ENCODE measurements at places on chromosomes 1 and 21.

GRCh38 chr1:246602194-246602593 lies 35.9 kb downstream of the CNST start:
- DNase-seq = no peak

DNA sequence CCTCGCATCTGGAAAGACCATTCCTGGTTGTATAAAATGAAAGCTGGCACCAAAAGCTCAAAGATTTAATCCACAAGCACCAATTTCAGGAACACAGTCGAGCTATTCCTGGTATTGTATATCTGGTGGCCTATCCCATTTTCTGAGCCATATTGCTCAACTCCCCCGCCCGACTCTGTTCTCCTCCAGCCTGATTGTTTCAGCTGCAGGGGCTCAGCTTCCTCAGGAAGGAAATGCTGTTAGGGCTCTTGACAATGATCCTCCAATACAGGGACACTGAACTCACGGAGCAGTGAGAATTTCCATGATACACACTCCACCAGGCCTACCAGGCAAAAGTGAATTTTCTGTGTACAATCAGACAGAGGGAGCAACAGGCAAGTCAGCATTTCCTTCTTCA lies 16.9 kb upstream of the TDRD10 start:
- DNase-seq = no peak

GRCh38 chr1:8381618-8382017 lies 63.7 kb downstream of the SLC45A1 start:
- DNase-seq = no peak

DNA sequence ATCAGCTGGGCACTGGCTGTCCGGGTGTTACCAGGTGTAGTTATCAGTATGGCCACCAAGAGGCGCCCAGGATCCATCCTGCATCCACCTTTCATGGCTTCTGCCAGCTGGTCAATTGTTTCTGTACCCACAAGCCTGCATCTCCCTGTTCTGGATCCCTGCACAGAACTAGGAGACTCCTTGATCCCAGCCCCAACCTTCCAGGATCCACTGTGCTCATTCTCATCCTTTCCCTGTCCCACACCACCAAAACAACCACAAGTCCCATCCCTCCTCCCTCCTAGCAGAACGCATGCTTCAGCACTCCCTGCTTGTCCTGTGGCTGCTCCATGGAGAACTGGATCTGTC lies 27.2 kb upstream of the FOXE3 start:
- DNase-seq = peak; percentile 21

DNA sequence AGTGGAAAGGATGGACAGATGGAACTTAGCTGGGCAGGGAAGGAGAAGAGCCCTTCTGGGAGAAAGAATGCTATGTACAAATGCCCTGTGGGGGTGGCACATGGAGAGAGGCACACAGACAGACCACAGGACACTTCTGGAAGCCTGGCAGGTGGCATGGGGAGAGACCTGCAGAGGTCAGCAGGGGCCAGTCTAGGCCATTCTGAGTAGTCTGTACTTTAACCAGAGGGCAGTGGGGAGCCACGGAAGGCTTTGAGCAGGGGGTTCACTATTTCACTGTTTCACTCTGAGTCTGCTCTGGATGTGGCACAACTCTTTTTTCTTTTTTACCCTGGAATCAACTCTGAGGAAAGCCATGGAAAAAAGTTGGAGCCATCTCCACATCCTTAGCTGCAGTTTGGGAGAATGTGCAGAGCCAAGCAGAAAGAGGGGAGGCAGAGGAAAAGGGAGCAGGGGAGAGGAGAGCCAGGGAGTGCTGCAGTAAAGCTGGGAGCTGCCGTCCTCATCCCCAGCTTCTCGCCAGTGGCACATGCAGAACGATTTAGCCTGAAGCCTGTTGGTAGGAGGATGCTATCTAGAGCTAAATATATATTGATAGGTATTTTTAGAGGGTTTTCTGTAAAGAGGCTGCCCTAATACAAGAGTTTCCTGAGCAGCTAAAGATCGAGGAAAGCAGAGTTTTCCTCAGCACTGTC lies 34.0 kb downstream of the CACNA1E start:
- no peak for DNase-seq

DNA sequence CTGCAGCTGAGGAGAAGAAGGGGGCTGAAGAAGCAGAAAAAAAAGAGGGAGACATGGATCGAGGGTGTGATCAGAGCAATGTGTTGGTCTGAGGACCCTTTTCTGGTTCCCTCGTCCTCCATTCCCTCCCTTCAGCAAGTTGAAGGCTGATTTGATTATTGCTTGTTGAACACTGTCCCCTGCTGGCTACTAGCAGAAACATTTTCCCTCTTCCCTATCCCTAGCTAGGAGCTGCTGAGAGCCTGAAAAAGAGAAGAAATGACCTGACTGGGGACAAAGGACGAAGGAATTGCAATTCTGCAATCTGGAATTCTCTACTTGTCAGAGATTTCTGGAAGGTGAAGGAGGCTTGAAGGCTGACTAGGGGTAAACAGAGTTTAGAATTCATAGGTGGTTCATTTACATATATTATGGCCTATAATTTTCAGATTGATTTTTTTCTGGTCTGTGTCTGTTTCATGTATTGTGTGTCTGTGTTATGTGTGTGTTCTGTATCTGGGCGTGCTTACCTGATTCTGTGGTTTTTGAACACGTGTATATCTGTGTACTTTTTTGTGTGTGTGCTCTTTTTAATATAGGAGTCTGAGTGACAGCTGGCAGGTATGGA lies 9.8 kb downstream of the NHLH1 start:
- peak; percentile 18 for DNase-seq

GRCh38 chr1:94496076-94496755 lies 45.3 kb downstream of the F3 start:
- no peak for DNase-seq

DNA sequence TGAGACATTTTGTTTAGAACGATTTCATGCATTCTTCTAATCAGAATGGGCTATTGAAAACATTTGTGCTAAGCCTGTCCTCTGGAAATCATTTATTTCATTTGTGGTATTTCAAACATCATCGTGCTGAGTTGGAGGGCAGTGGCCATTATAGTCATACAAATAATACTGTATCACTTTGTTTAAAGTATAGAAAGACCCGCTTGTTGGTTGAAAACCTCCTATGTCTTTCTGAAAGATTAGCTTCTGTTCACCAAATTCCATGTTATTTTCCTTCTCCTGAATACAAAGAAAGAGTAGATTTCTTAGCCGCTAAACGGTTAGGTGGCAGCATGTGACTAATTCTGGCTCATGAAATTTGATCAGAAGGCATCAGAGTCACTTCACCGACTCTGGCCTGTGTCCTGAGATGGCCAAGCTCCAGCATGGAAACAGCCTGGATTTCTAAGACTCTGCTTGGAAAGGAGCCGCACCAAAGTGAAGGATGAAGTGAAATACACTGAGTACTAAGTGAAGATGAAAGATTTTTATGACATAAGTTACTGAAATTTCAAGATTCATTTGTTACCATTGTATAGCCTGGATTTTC lies 355.1 kb downstream of the USP25 start:
- peak; percentile 93 for DNase-seq

GRCh38 chr1:100736746-100737145 lies 17.2 kb downstream of the VCAM1 start:
- DNase-seq = peak; percentile 53

DNA sequence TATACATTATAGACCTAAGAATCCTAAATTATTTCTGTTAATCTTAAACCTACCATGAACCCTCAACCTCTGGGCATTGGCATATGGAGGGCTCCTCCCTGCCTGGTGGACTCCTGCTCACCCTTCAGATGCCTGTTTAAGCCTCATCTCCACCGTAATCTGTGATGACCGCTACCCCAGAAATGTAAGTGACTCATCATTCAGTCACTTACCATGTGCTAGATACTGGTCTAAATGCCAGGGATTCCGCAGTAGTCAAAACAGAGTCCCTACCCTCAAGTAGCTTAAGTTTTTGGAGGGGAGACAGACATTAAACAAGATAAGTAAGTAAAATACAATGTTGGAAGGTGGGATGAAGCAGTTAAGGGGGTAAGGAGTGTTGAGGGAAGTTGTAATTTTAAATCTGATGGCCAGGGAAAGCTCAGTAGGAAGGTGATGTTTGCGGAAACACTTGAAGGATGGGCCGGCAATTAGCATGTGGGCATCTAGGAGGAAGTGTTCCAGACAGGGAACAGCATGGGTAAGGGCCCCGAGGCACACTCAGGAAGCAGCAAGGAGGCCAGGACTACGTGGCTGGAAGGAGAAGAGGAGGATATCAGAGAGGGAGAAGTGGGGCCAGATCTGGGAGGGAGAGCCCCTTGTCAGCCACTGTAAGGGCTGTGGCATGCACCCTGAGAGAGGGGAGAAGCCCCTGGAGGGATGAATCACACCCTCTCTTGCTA lies 141.7 kb upstream of the HOOK1 start:
- DNase-seq = no peak

- no peak for DNase-seq
Measured at GRCh38 chr1:223835754-223836153, 10.0 kb downstream of the TP53BP2 start.

DNA sequence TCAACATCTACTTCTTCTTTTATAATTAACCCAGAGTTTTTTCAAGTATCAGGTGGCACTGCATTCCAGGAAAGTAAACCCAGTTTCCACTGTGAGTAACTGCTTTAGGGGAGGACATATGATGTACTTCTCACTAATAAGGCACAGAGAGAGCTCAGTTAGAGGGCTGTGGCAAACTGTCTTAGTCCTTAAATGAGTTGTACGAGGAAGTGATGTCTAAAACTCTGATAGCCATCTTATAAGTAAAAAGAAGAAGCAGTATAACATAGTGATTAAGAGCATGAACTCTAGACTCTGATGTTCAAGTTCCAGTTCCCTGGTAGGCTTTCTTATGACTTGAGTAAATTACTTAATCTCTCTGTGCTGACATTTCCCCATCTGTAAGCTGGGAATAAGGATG lies 58.7 kb upstream of the PTGS2 start:
- DNase-seq = no peak

DNA sequence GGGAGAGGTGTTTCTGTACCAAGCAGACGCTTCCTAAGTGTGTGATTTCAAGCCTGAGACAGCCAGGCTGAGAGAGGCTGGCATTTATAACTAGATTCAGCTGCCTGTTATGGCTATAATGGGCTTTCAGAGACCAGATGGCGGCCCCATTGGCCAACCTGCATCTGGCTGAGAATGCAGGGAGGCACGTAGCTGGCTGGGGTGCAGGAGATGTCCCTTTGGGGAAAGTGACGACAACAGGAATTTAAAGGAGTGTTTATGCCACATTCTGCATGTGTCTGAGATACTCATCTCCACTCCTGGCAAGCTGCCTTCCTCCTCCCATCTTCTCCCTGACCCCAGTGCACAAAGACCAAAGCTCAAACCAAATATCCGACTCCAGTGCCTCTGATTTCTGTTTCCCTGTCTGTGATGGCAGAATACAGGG lies 21.3 kb upstream of the CCDC190 start:
- no peak for DNase-seq

DNA sequence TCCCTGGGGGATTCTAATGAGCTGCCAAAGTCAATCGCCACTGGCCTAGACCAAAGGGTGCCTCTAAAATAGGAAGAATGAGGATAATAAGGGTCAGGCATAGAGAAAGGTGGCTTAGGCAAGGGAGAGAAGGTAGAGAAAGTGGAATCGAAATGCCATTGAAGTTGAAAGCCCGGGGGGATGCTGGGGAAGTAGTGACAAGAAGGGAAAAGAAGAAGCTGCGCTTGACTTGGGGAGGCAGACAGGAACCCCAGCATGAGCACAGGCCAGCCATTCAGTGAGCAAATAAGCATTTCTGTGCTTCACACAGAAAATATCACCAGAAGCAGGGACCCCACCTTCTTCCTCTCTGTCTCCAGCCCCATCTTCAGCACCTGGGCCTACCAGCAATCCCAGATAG lies 1.5 kb downstream of the CD2 start:
- no peak for DNase-seq

DNA sequence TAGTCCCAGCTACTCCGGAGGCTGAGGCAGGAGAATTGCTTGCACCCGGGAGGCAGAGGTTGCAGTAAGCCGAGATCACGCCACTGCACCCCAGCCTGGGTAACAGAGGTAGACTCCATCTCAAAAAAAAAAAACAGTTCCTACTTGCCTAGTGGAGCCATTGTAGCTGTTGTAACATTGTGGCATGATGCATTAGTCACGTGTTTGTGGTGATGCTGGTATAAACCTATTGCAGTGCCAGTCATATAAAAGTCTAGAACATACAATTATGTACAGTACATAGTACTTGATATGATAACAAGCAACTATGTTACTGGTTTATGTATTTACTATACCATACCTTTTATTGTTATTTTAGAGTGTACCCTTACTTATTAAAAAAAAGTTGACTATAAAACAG lies 16.2 kb downstream of the KYAT3 start:
- no peak for DNase-seq

GRCh38 chr1:35561297-35561971 lies 3.8 kb downstream of the NCDN start:
- DNase-seq = no peak

- peak; percentile 100 for DNase-seq
Measured at GRCh38 chr1:33008051-33008914, 28.4 kb downstream of the AK2 start.

- no peak for DNase-seq
Measured at GRCh38 chr1:233597489-233597901, 16.4 kb upstream of the KCNK1 start.

GRCh38 chr1:89808441-89809117 lies 12.3 kb upstream of the LRRC8D start:
- DNase-seq = no peak

- DNase-seq = no peak
Measured at GRCh38 chr1:21610989-21611785, 58.0 kb downstream of the RAP1GAP start.

DNA sequence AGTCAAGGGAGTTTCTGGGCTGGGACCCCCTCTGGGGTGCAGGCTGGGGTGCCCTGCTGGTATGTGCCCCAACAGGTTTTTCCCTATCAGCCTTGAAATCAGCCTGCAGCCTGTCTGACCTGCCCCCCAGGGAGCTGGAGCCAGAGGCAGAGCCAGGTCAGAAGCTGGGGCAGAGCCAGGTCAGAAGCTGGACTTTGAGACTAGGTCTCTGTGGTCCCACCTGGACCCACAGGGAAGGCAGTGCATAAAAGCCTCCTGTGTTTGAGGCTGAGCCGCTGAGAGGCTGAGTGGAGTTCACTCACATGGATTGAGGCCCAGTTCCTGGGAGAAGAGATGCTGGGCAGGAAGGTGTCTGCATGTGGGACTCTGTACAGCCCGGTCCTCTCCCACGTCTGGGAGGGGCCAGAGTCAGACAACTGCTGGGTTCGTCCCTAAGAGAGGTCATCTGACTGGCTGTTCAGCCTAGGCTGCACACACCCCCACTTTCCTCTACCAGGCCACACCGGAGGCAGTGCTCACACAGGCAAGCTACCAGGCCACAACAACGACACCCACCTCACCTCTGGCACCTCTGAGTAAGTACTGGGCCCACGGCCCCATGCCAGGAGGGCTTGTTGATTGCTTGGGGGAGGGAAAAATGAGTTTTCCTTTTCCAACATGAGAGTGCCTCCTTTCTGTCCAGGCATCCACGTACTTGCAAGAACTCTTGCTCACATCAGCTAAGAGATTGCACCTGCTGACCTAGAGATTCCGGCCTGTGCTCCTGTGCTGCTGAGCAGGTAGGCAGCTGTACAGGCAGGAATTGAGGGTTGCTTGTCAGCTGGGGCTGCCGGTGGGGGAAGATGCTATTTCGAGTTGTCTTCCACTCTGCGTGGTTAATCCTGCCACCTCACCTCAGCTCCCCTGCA lies at the start of gene ANXA9:
Gene ANXA9, plus strand, starts transcription at position 488 of the 908 bp plus-strand sequence. CDS start 814 bp downstream, outside the sequence.
- no peak for DNase-seq
